Activated CD4-positive, alpha-beta T cell treated with anti-CD3 and anti-CD28 coated beads, Interleukin-2, amount 10 ng/mL, durations not matched to agents 7 days and 5 days (primary cell): ENCODE measurements at places on chromosomes 12 and 14. TPM values are rescaled to one million over a fixed set of nuclear protein-coding genes. Genes with fewer than 3 reads are reported as not detected.

DNA sequence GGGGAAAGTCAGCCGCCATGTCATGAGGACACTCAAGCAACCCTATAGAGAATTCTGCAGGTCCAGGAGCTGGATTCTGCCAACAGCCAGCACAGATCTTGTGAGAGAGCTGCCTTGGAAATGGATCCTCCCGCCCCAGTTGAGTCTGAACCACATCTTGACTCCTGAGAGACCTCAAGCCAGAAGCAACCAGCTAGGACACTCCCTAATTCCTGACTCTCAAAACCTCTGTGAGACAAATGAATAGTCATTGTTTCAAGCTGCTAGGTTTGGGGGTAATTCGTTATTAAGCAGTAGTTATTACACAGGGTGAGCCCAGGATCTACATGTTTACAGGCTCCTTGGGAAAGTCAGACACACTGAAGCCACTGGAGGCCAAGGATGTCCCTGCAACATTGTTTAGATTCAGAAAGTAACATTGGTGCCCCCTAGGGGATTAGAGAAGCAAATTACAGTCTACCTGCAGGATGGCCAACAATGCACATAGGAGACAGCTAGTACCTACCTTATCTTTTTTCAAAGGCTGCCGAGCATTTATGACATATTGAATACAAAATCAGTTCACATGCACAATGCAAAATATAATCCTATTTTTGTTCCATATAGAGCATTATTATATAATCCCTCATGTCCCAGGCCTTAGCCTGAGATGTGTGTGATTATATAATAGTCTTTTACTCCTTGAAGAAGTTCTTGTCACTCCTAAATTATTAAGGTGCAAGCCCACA is 57.9 kb upstream of the FICD start:
- H3K36me3 ChIP-seq: no peaks in the 10 kb centered on the region
- no peaks in the 10 kb centered on the region for H3K4me1 ChIP-seq
- DNase-seq: peak; percentile 28

The REP15 gene
- 0.25 TPM for total RNA-seq

DNA sequence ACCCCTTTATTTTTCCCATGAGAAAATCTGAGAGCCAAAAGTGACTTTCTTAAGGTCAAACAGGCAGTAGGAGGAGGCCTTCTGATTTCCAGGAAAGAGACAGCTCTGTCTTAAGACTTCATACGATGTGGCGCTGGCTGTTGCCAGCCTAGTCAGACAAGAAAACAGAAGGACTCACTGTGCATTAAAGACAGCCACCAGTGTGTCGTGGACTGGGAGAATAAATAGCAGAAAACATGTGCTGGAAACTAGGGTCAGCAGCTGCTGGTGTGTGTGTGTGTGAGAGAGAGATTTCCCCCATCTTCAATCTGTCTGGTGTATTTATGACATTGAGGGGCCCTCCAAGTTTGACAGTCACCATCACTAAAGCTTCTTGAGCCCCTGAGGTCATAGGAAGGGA is 708.6 kb upstream of the TMEM132C start:
- H3K4me1 ChIP-seq: peaks cover 60% of the 10 kb centered on the region
- peak overlapping the region; percentile 84 for H3K27ac ChIP-seq
- no peaks in the 10 kb centered on the region for H3K27me3 ChIP-seq
- no peak for DNase-seq
- no peak overlapping the region for H3K4me3 ChIP-seq

GRCh38 chr14:89720741-89721729 is 233.5 kb downstream of the EFCAB11 start:
- H3K4me1 ChIP-seq: peaks cover 73% of the 10 kb centered on the region
- no peaks in the 10 kb centered on the region for H3K27me3 ChIP-seq
- peaks cover 22% of the 10 kb centered on the region for H3K36me3 ChIP-seq
- H3K4me3 ChIP-seq: peak overlapping the region; percentile 57
- peak overlapping the region; percentile 98 for H3K27ac ChIP-seq

DNA sequence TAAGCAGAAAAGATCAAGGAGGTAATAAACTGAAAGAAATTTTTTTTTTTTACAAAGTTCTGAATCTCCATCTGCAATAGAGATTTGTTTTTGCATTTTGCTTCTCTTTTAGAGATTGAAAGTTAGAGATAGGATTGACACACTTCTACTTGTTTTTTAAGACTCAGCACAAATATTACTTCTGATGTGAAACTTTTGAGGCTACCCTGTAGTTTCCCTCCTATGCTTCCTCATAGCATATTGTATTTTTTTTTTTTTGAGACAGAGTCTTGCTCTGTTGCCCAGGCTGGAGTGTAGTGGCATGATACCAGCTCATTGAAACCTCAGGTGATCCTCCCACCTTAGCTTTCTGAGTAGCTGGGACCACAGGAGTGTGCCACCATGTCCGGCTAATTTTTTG is 32.1 kb upstream of the SGPP1 start:
- H3K27ac ChIP-seq: peak overlapping the region; percentile 96
- peaks cover 17% of the 10 kb centered on the region for H3K4me1 ChIP-seq
- peak overlapping the region; percentile 69 for H3K4me3 ChIP-seq

- no peak overlapping the region for H3K27ac ChIP-seq
- H3K4me1 ChIP-seq: peaks cover 7% of the 10 kb centered on the region
Observed at GRCh38 chr14:37870170-37870569, 274.7 kb downstream of the TTC6 start.

DNA sequence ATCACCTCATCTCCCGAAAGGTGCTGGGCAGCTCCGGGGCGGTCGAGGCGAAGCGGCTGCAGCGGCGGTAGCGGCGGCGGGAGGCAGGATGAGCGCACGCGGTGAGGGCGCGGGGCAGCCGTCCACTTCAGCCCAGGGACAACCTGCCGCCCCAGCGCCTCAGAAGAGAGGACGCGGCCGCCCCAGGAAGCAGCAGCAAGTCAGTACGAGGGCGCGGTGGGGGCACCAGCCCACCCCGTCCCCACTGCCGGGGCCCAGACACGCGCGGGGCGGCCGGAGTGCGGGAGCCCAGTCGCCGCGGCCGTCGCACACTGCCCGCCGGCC is 862 bp downstream of the HMGA2 start:
- peaks cover 68% of the 10 kb centered on the region for H3K27me3 ChIP-seq
- DNase-seq: no peak
- peak overlapping the region; percentile 64 for H3K4me3 ChIP-seq
- H3K27ac ChIP-seq: no peak overlapping the region
- peaks cover 21% of the 10 kb centered on the region for H3K4me1 ChIP-seq

- H3K4me3 ChIP-seq: no peak overlapping the region
- peak; percentile 25 for DNase-seq
- H3K36me3 ChIP-seq: no peaks in the 10 kb centered on the region
- H3K27ac ChIP-seq: no peak overlapping the region
- no peaks in the 10 kb centered on the region for H3K4me1 ChIP-seq
- H3K27me3 ChIP-seq: peaks cover 7% of the 10 kb centered on the region
Observed at GRCh38 chr14:32710731-32711680, 227.7 kb upstream of the NPAS3 start.

DNA sequence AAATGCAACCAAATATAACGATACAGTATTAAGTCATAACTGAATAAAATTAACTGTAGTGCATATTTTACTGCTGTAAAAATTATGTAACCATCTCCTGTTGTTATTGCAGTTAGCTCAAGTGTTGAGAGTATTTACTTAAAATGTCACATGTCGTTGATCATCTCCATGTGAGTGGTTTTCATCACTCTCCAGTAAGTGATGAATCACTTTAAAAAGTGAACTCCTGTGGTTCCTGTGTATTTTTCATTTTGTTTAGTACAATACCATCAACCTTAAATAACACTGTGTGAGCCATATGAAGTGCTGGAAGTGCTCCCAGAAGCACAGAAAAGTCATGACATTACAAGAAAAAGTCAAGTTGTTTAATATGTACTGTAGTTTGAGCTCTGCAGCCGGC is 104.7 kb upstream of the SLCO1B1 start:
- H3K27me3 ChIP-seq: no peaks in the 10 kb centered on the region
- no peak overlapping the region for H3K27ac ChIP-seq
- H3K4me1 ChIP-seq: no peaks in the 10 kb centered on the region

The AVPR1A gene
- not detected for total RNA-seq

DNA sequence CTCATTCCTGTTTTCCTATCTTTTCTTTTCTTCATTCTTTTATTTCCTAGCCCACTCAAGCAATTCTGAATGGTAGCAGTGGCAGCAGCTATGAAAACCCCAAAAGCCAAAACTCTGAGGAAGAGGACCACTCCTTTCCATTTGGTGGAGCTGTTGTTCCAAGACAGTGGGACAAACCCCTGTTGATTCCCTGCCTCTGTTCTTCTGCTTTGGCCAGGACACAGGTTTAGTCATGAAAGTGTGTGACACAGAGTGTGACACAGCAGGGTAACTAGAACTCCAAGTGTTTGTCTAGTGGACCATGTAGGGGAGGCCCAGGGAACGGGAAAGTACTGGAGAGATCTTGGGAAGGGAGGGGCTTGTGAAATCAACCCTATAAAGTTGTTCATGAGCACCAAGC is 71.1 kb downstream of the PTCSC3 start:
- H3K36me3 ChIP-seq: no peaks in the 10 kb centered on the region
- H3K4me3 ChIP-seq: no peak overlapping the region
- no peak overlapping the region for H3K27ac ChIP-seq
- peaks cover 27% of the 10 kb centered on the region for H3K27me3 ChIP-seq
- H3K4me1 ChIP-seq: no peaks in the 10 kb centered on the region

- peaks cover 54% of the 10 kb centered on the region for H3K4me1 ChIP-seq
- H3K4me3 ChIP-seq: no peak overlapping the region
- peak overlapping the region; percentile 65 for H3K27ac ChIP-seq
- no peaks in the 10 kb centered on the region for H3K27me3 ChIP-seq
- H3K36me3 ChIP-seq: no peaks in the 10 kb centered on the region
Observed at GRCh38 chr14:98018628-98019027, 1221.4 kb downstream of the VRK1 start.
